Dermis blood vessel endothelial cell (primary cell): ENCODE measurements at places on chromosomes 4 and X. TPM values are rescaled to one million over a fixed set of nuclear protein-coding genes. Genes with fewer than 3 reads are reported as not detected.

FRYL gene
- 133 and 145 TPM in 2 replicates for total RNA-seq

GRCh38 chr4:41103657-41104056 lies 110.7 kb downstream of the APBB2 start:
- no peak for DNase-seq

- no peak for DNase-seq
Observed at GRCh38 chr4:69649207-69649606, 3.8 kb downstream of the UGT2A1 start.

GRCh38 chr4:102901804-102902203 lies 33.0 kb downstream of the CISD2 start:
- no peak for DNase-seq

- DNase-seq: no peak
Observed at GRCh38 chrX:116238567-116239255, 68.2 kb downstream of the AGTR2 start.

- peak; percentile 72 for DNase-seq
Observed at GRCh38 chr4:165740911-165741310, 132.1 kb upstream of the TLL1 start.
